Cardiac fibroblast (primary cell): ENCODE measurements at places on chromosomes 5 and 9.

DNA sequence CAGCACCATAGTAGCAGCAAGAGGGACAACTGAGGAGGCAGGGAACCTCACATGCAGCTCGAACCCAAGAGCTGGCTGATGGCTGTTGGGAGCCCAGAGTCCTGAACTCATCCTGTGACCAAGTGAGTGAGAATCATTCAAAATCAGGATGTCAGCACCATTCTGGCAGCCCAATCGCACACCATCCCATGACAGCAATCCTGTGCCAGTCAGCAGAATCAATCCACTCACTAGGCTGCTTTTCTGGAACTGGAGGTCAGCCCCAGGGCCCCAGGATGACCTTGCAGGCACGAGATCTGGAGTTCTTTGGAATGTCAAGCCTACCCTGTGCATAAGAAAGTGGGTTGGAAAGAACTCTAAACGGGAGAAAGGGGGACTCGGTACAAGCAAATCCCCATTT, 67.8 kb upstream of the TAF11L2 start:
- no peak for DNase-seq

DNA sequence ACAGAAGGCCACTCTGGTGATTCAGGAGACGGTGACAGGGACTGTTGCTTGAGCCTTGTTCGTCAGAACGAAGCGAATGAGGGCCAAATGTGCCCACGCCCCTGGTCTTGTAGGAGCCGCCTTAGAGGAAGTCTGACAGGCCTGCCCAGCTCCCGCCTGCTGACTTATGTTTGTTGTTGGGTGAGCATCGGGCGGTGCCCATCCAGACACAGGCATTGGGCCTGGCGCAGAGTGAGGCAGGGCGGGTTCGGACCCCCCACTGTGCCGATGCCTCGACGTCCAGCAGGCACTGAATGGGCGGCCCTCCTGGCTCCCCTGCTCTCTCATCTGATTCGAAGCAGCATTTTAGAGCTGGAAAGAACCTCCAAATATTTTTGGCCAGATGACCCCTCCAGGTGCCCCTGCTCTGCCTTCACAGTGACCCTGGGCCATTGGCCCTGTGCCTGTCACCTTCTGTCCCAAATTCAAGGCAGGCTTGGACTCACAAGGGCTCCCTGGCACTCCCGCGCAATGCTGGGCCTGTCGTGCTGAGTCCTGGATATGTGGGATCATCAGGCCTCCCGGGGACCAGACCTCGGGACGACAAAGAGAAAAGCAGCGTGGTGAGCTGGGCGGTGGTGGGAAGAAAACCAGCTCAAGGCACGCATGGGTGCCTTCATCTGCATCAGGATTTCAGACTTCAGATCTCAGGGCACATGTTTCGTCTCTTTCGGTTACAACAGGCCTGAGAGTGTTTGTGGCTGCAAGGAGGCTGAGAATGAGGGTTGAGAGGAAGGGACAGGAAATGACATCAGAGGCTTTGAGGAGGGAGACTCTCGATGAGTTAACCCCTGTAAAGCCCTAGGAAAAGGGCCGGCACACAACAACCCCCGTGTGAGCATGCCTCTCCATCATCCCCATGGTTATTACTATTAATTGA, 37.1 kb upstream of the OLFM1 start:
- no peak for DNase-seq

- peak; percentile 55 for DNase-seq
These were observed 157.5 kb upstream of the HAPLN1 start for GRCh38 chr5:83877911-83878706.

- DNase-seq: no peak
These were observed 26.8 kb downstream of the ACTBL2 start for GRCh38 chr5:57455511-57456455.

DNA sequence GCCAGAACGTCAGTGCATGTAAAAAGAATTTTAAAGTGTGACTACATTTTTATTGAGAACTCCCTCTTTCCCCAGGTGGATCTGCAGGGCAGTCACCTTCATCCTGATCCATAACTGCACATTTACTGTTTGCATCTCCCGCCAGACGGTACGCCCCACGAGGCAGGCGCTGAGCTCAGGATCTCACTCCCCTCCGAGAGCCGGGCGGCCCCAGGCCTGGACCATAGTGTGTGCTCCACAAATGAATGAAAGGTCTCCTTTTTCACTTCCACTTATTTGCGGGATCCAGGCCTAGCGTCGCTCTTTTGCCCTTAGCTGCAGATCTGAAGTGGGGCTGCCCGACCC, 378 bp downstream of the DROSHA start:
- peak; percentile 18 for DNase-seq

DNA sequence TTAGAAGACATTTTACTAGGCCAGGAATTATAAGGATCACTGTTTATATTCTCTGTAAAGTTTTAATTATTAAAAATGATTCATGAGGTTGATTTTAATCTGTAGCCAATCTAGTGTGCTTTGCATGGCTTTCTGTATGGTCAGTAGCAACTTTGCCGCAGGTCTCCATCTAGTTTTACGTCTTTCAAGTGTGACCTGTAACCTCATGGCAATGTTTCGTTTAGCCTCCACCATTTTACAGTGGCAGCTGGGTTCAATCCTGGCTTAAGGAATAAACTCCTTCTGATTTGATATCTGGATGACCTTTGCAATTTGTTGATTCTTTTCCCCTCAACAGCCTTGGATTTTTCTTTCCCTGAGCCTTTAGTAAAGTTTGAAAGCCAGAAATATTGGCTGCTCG, 434.5 kb upstream of the CDH9 start:
- DNase-seq: peak; percentile 2

DNA sequence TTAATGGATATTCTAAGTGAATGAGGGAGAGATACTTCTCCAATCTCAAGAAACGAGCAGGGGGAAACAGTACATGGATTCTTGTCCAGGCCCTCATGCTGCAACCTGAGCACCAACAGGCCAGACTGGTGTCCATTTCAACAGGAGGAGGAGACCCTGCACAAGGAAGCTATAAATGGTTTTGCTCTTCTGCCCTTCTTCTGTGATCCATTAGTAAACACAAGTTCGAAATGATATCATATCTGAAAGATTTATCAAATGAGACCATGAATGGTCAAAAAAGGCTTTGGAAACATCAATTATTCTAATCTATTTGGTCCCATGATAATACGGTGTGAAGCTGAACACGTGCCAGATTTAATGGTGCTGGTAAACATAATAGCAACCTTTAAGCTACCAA, 109.8 kb downstream of the NR6A1 start:
- no peak for DNase-seq

GRCh38 chr5:141841378-141842180, 36.6 kb downstream of the PCDH1 start:
- no peak for DNase-seq

DNA sequence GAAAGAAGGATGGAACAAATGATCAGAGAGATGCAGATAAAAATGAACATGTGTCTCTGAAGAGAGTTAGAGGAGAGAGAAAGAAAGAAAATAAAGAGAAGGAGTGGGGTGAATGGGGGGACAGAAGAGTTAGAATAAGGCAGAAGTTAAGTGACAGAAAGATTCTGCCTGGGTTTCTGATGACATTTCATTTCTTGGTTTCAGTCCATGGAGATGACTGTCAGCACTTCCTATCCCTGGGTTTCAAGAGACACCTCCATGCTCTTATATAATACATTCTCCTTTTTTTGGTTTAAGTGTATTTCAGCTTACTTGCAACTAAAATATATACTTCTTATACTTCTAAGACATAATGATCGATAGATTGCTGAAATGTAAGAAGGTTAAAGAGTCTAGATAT, 213.0 kb upstream of the IL12B start:
- no peak for DNase-seq

DNA sequence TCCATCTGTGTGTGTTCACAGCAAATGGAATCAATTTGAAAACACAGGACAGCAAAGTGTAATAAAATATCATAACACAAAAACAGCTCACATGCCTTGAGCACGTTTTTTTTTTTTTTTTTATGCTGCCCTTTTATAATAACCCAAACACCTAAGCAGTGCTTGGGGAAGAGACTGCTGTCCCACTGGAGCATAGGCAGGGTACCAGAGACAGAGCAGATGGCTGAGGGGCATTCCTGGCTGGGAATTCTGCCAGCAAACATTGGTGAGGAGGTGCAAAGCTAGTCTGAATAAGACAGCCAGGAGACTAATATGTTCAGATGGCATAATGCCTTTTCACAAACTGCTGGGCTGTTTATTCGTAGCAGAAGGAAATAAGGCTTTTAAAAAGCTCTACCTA, 58.1 kb upstream of the SV2C start:
- DNase-seq: no peak

GRCh38 chr5:147084702-147085101, 150.1 kb upstream of the STK32A start:
- no peak for DNase-seq
